HS-27A (cell line): ENCODE measurements at places on chromosomes 6 and 20.

GRCh38 chr6:136923116-136923953, 1.2 kb downstream of the SLC35D3 start:
- no peak for DNase-seq

DNA sequence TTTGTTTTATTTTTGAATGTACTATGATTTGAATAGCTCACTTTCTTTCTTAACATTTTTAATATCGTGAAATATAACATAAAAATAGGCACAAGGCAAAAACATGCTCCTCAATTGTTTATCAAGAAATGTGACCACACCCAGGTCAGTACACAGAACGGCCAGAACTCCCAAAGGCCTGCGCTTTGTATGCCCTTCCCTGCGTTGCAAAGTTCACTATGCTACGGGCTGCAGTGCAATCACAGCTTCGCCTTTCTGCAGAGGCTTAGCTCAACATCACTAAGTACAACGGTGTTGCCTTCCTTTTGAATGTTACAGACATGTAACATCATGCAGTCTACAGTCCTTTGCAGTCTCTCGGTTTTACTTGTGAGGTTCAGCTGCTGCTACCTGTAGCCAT, 333.4 kb downstream of the THBS2 start:
- no peak for DNase-seq

DNA sequence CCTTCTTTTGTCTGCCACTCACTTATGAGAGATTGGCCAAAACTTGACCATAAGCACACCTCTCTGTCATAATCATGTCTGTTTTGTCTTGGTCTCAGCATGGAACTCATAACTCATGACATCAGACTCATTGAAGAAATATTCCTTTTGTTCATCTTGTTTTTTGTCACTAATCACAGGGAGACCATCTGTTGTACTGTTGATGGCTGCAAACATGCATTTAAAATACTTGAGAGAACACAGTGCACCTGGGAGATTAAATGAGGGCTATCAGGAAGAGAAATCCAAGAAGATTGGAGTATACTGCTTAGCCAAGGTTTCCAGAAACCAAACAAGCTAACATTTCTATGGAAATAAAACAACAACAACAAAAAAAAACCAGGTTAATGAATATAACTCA, 689.7 kb downstream of the EPM2A start:
- DNase-seq = no peak

DNA sequence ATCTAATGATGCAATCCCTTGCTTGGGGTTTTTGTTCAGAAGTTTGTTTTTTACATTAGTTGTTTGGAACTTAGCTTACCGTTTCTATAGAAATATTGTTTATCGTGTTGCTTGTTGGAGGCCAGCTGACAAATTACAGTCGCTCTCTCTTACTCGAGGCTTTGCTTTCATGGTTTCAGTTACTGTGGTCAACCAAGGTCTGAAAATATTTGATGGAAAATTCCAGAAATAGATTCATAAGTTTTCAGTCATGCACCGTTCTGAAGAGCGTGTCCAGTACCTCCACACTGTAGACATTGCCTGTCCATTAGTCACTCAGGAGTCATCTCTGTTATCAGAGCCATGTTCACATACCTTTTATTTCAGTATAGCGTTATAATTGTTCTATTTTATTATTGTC, 47.9 kb downstream of the DEK start:
- peak; percentile 71 for DNase-seq

GRCh38 chr6:36067374-36068011, 39.9 kb downstream of the MAPK14 start:
- no peak for DNase-seq

DNA sequence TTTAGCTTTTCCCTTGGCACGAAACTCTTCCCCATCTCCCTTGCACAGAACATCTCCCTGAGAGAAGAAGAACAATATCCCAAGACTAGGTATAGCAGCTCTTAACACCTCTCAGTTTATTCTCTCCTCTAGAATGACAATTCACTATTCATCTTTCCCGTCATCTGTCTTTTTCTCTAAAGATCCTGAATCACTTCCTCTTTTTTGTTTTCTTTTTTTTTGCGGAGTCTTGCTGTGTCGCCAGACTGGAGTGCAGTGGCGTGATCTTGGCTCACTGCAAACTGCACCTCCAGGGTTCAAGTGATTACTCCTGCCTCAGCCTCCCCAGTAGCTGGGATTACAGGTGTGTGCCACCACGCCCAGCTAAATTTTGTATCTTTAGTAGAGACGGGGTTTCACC, 574.4 kb upstream of the MAP3K7 start:
- no peak for DNase-seq

DNA sequence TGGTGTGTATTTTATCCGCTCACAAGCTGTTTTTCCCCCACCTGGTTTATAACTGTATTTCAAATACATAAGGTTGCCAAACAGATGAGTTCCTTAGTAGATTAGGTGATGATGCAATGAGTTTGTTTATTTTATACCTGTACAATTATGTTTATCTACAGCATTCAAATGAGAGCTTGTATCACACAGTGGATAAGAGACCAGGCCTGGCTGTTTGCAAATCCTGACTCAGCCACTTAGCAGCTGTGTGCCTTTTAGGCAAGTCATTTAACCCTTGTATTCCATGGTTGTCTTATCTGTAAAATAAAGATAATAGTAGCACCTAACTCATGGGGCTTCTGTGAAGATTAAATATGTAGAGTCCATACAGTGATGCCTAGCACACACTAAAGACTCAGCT, 143.7 kb downstream of the MOXD1 start:
- DNase-seq = no peak

DNA sequence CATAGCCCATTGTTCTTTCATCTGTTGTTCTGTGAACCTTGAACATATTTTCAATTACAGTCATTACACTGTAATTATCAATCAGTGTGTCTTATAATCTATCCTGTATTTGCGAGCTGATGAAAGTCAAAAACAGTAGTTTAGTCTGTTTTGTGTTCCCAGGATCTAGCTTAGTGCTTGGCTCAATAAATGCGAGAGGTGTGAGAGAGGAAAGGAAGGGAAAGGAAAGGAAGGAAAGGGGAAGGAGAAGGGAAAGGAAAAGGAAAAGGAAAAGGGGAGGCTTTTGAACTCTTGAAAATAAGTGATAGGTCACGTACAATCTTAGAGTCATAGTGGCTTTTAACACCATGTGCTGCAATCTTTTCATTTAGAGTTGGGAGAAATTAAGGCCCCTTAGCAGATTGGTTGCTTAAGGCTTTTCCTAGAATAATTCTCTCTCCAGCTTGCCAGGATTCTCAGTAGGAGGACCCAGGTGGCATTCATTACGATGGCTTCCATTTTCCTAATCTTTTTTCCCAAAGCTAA, 433.8 kb upstream of the PLCB4 start:
- no peak for DNase-seq

DNA sequence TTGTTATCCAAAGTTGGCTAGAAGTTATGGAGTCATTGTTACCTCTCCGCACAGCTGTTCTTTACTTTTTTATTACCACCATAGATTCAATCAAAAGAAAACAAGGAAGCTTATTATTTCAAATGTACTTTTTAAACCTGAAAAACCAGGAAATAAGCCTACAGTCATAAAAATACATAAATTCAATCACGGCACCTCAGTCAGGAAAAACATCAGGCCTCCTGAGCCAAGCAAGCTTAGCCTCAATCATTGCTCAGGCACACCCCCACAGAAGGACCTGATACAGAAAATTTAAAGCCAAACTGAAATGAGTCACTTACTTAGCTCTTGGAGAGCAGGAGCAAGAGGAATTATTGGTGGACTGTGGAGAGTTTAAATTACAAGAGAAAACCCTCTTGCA, 44.3 kb downstream of the MARCKS start:
- DNase-seq = no peak

DNA sequence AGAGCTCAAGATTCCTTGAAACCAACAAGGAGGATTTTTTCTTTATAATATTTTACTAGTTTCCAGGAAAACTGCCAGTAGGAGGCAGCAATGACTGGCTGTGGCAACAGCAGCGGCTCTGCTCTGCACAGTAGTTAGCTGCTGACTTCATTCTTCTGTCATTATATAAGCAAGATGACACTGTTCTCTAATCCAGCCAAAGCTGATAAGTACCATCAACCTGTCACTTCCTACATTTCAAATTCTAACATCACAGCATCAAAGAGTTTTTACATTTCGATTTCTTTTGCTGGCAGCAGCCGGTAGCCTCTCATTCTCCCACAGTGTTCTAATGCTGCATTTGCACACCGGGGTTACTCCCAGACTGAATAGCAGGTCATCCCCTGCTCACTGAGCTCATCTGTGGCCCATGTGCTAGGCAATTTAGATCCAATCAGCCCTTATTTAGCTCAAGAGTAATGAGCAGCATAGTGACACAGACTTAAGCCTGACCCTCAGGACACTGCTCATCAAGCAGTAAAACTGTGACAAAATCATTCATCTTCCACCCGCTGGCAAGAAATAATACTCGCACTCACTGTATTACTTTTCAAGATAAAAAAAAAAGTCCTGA, 67.8 kb downstream of the MMS22L start:
- DNase-seq = peak; percentile 9

GRCh38 chr6:134840086-134840867, 109.6 kb downstream of the ALDH8A1 start:
- no peak for DNase-seq
